ENCODE measurements at places on chromosomes 11 and 22.

GRCh38 chr11:73186294-73186850 lies 31.7 kb upstream of the P2RY2 start:
- DNase-seq: no peak

DNA sequence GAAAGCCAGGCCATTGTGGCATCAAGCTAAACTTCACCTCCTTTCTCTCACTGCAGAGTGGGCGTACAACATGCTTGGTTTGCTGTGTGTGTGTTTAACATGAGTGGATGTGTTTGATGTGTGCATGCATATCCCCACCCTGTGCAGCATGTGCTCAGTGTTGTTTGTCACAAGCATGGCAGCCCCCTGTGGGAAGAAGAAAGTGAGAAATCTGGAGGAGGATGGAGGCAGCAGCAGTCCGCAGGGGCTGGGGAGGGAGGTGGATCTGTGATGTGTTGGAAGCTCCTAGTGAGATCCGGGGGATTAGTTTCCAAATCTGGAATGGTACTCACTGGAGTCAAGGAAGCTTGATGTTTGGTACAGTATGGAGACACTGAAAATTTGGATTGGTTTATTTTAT lies 24.1 kb upstream of the CCDC134 start:
- DNase-seq: no peak

DNA sequence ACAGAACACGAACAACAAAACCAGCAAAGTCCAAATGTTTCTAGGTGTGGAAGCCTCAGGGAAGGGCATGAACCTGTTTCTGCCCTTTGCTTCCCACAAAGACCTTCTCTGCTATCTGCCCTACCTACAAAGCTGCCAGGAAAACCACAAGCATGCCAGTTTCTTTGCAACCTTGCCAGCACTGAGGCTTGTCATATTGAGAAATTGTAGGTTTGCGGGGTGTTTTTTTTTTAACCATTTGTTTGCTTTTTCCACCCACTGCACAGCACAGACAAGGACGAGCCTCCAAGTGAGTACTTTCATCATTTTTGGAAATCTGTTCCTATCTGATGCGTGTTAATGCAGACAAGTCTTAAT lies 12.8 kb downstream of the PARVG start:
- no peak for DNase-seq

DNA sequence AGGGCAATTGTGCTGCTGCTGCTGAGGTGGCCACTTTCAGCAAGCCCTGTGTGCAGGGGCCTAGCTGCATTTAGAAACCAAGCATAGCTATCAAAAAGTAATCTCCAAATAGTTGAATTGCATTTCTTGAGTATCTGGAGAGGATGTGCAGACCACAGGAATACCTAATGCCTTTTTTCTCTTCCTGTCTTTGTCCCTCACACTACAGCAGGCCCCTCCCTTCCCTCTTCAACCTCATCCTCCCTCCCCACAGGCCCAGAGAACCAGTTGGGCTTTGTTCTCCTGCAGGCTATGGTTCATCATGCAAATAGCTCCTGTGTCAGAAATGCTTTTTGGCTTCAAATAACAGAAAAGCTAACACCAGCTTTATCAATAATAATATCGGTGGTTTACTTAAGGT lies 47.7 kb downstream of the DKK3 start:
- DNase-seq: peak; percentile 50

- DNase-seq: no peak
Observed at GRCh38 chr11:61954106-61954850, 4.1 kb downstream of the BEST1 start.

DNA sequence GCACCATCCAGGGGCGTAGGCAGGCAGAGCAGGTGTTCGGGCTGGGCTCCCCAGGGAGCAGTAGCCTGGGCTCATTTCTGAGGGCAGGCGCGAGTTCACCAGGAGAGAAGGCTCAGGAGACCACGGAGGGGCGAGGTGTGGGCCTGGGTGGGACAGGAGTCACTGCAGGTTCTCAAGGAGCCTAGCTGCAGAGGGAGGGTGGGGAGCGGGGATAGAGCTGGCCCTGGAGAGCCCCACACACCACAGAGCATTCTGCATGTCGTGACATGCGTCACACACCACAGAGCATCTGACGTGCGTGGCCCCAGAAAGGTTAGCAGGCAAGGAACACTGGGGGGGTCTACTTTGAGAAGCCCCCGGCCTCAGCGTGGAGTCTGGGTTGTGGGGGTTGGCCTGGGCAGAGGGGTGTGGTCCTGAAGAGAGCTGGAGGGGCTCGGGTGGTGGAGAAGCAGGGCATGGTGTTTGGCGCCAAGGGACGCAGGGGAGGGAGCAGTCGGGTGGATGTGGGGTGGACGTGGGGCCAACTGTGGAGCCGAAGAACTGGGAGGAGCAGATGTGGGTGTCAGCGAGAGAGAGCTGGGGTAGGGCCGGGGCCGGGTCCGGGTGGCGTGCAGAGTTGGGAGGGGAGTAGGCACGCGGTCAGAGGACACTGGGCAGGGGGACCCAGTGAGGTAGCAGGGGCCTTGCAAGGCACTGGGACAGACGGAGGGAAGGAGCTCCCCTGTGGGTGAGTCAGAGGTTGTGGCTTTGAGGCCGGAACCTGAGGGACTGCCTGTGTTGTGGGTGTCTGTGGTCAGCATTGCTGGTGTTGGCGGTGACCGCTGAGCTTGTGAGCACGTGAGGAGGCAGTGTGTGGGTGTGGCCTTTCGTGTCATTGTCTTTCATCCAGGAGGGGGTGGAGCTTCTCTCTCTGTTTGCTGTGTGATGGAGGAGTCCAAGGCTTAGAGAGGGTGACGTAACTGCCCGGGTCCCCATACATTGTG lies 25.5 kb downstream of the CTTN start:
- DNase-seq: no peak

DNA sequence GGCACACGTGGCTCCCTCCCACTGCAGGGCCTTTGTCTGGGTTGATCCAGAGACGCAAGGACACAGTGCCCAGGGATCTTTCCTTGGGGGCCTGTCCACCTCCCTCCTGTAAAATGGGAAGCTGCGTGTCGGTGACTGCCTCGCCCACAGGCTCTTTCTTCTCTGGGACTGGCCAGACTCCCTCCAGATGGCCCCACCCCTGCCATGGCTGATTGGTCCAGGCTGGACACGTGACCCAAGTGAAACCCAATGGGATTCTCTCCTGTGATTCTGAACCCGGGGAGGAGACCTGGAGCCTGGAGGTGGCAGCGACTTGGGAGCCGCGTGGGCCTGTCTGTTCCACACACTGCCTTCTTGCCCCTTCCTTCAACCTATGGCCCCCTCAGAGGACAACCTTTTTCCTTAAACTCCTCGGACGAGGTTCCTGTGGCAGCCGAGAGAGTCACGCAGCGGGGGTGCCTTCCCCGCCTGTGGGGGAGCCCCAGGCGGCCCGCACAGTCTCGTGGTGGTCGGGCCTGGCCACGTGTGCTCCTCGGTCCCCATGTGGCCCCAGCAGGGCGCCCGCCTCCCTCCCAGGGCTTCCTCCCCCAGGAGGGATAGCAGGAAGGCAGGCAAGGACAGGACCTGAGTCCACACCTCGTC lies 12.4 kb upstream of the MPPED1 start:
- DNase-seq: no peak

DNA sequence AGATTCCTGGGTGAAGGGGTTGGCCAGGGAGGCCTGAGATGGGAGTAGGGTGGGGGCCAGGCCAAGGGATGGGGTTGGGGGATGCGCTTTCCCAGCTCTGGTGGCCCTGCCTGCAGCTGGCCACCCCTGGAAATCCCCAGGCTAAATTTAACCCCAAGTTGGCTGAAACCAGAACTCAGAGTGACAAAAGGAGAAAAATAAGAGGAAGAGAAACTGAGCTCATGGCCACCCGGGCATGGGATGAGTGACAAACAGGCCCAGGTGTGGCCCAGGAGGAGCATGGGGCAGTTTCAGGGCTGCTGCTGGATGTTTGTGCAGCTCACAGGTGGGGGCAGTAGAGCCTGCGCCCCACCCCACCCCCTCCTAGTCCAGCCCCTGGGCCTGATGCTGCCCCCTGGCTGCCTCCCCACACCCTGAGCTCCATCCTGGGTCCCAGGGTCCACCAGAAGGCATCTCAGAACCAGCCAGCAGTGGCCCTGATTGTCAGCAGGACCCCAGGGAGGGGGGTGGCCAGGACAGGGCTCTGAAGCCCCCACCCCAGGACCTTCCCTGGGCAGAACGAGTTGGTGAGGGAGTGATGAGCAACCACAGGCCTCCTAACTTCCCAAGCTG lies 48.0 kb downstream of the IGLL5 start:
- no peak for DNase-seq

- DNase-seq: peak; percentile 10
Observed at GRCh38 chr22:40635940-40636379, 559 bp downstream of the MRTFA start.

- no peak for DNase-seq
Observed at GRCh38 chr11:117394221-117394925, 66.7 kb downstream of the CEP164 start.

- DNase-seq: no peak
Observed at GRCh38 chr11:44550123-44550522, 15.3 kb upstream of the CD82 start.

- no peak for DNase-seq
Observed at GRCh38 chr22:49373289-49373666, 454.4 kb downstream of the BRD1 start.

DNA sequence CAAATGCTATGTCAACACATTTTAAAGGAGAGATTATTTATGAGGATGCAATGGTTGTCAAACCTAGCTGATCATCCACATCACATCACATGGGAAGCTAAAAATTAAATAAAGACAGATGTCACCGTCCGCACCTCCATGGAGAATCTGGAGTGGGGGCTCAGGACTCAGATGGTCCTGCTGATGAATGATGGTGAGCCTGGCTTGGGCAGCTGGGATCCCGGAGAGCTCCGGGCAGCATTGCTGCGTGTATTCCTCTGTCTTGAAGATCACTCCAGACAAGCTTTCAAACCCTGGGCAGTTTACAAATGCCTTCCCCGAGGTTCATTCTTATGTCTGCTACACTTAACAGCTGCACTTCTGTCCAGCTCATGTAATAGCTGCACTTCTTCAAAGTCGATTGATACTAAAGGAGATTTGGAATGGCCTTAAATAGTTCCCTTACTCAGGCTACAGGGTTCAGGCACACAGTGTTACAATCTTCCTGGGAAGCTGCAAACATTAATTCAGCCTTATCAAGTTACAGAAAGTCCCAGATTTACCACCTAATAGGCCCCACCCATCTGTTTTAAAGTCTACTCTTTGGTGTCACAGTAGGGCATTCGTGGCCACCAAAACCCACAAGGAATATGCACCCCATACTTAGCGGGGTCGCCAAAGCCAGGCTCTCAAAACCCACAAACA lies 34.7 kb upstream of the CSNK2A3 start:
- DNase-seq: no peak

DNA sequence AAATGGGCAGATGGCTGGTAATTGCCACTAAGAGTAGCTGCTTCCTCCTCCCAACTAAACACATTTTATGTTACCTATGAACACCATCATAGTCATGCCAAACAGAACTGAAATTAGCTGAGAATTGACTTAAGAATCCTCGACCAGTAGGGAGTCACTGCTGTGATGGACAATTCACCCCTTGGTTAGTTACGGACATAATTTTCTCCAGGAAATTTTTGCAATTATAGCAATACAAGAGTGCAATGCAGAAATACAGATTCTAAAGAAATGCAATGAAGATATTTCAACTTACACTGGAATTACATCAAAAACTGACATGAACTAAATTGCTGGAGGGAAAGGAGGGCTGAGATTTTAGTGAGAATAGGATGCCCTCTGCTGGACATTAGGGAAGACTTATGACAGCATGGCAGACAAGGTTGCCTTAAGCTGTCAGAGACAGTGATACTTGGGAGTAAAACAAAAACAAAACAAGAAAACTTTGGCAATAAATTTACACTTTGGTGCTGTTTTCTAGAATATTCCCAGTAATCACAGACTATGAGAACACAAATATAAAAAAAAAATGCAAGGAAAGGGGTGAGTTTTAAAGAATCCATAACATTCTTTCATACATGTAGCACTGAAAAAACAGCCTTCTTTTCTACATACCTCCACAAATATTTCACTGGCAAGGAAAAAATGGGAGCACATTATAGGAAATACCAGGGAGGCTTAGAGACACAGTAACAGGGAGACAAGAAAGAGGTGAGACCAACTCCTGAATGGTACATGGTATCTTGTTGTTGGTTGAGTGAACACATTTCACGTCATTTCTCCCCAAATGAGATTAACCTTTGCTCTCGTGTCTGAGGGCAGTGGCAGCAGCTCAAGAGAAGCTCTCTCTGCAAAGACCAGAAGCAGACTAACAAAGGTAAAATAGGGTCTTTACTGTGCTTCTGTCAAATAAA lies 11.2 kb upstream of the PPP2R1B start:
- DNase-seq: peak; percentile 53

- DNase-seq: no peak
Observed at GRCh38 chr11:117932947-117933346, 3.7 kb upstream of the TMPRSS13 start.

- DNase-seq: no peak
Observed at GRCh38 chr11:92296138-92296515, 71.5 kb downstream of the FAT3 start.

DNA sequence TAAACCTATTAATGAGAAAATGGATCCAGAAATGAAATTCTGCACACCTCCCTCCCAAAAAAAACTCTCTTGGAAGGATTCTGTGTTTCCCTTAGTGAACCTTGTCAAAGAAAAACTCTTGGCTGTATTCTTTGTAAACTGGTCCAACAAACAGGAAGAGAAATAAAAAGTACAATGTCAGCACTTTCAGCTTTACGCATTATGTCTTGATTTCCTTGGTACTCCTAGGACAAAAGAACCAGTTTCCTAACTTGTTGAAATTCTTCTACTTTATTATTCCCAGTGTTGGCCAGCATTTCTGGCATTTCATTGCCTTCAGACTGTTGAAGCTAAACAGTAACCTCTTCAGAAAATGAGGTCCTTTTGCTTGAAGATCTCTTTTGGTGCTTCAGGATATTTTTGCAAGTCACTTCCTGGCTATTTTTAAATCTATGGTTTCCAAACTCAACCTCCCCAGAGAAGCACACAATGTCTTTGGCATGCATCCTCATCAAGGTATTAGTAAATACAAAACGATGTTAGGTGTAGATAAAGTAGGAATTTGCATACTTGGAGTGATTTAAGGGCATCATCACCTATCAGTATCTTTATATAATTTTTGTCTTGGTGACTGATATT lies 342.7 kb downstream of the AASDHPPT start:
- no peak for DNase-seq

GRCh38 chr22:39487826-39488520 lies 14.1 kb upstream of the MIEF1 start:
- DNase-seq: no peak

GRCh38 chr22:39130892-39131855 lies 21.3 kb downstream of the CBX7 start:
- no peak for DNase-seq

DNA sequence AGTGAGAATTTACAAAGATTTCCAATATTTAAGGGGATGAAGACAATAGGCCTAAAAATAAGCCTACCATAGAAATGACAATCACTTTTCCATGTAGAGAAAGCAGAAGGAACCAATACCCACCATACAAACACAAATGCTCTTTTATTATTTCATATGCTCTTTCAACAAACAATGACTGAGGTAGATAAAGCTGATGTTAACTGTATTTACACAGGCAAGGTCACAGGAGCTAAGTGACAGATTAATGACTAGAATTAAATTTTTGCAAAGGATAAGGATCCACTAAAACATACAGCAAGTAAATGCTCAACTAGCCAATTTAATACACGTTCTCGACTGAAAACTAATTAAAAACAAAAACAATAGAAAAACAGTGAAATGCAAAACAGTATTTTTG lies 34.2 kb downstream of the PICALM start:
- DNase-seq: no peak

GRCh38 chr22:36757668-36758211 lies 18.2 kb downstream of the IFT27 start:
- peak; percentile 47 for DNase-seq

- DNase-seq: no peak
Observed at GRCh38 chr11:71325418-71326327, 73.3 kb upstream of the SHANK2 start.

Measured in central memory CD4-positive, alpha-beta T cell (primary cell).